ENCODE measurements at places on chromosomes 16 and 17. TPM values are rescaled to one million over a fixed set of nuclear protein-coding genes. Genes with fewer than 3 reads are reported as not detected.

The CACNA1G gene
- 0.07 TPM for polyA plus RNA-seq

The KCNJ2 gene
- polyA plus RNA-seq: 0.01 TPM

The PABPN1L gene
- polyA plus RNA-seq: not detected

The RNF40 gene
- 59.7 TPM for polyA plus RNA-seq

The SEPHS2 gene
- 23.8 TPM for polyA plus RNA-seq

The SHBG gene
- polyA plus RNA-seq: 0.32 TPM

The KRTAP17-1 gene
- polyA plus RNA-seq: not detected

The FGF11 gene
- polyA plus RNA-seq: 13.4 TPM

The CALB2 gene
- polyA plus RNA-seq: not detected

- DNase-seq: no peak
Observed at GRCh38 chr16:56967733-56968132, 6.0 kb downstream of the CETP start.

DNA sequence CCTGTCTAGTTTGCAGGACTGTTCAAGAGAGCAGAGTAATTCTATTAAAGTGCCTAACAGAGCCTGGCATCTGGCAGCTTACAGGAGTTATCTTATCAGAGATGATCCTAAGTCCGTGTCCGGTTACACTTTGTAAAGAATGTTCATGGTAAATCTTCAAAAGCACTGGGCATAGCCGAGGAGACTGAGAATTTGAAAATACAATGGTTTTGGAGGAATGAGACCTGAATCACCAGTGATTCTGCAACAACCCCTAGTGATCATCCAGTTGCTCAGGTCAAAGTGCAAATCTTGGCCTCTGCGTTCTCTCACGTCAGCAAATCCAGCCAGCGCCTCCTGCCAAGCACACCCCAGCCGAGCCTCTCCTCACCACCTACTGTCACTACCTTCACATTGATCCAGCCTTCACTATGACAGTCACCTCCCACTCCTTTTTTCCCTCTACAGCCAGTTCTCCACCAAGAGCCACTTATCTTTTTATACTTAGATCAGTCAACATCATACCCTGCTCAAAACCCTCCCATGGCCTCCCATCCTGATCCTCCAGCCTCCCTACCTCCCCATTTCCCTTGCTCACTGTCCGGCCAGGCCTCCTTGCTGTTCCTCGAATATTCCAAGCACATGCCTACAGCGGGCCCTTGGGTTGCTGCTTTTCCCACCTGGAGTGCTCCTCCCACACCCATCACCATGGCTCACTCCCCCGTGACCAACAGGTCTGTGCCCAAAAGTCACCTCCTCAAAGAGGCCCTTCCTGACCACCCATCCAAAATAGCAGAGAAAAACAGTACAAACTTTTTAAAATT, 57.4 kb upstream of the ERN1 start:
- DNase-seq: no peak

DNA sequence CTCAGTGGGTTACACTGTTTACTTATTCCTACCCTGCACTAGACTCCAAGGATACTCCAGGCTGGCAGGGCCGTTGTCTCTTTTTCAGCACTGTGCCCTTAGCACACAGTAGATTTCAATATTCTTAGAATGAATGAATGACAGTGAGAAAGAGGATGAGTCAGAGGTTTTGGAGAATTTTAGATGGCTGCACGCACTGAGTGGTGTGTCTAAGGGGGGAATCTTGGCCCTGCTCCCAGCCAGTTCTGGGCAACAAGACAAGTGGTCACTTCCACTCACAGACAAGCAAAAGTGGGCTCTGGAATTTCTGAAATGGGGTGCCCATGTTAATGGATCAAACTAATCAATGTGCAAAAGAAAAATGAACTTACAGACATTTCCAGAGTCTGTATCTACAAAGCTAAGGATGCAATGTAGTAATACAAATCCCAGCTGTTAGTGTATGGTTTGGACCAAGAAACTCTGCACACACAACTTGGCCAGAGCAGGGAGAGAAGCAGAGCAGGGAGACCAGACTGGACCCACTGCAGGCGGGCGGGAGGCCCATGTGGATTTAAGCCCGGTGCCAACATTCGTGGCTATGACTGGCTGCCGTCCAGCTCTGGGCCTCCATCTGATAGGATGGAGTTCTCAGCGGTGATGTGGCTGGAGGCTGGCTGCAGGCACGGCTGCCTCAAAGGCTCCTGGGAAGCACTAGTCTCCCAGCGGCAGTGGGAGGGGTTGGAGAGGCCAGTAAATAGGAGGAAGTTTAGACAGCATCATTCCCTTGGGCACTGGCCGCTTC, 95.6 kb upstream of the CDYL2 start:
- DNase-seq: no peak

- DNase-seq: no peak
Observed at GRCh38 chr17:40900809-40901356, 15.8 kb upstream of the KRT20 start.

DNA sequence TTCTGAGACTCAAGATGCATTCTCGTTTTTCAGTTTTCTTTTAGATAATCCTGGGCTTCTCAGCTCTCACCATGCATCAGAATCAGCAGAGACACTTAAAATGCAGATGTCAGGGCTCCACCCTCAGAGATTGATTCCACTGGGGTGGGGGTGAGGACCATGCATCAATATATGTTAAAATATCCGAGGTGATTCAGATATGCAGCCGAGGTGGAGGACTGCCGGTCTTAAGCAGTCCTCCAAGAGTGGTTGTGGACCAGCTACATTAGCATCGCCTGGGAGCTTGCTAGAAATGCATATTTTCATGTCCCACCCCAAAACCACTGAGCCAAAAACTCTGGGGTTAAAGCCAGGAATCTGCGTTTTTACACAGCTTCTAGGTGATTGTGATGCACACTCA, 501.3 kb downstream of the CDH13 start:
- no peak for DNase-seq

DNA sequence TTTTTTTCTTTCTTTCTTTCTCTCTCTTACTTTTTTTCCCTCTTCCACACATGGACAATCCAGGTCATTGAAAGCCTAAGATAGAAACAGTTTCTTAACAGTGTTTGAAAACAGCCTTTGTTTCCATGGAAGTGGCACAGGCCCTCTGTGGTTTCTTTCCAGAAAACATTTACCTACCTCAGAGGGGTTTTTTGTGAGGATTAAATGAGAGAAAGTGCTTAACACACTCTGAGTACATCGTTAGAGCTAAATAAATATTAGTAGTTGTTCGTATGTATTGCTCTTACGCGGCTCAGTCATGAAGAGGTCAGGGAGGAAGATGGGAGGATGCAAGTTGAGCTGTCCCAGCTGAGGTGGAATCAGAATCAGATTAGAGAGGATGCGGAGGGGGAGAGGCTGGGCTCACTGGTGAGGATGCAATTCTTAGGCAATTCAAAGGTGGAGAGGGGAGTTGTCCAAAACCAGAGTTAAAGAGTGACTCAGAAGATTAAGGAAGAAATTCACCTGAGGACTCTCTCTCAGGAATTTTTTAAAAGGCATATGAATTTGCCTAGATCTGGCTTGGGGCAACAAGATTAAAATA, 345.4 kb downstream of the PMP22 start:
- peak; percentile 19 for DNase-seq

DNA sequence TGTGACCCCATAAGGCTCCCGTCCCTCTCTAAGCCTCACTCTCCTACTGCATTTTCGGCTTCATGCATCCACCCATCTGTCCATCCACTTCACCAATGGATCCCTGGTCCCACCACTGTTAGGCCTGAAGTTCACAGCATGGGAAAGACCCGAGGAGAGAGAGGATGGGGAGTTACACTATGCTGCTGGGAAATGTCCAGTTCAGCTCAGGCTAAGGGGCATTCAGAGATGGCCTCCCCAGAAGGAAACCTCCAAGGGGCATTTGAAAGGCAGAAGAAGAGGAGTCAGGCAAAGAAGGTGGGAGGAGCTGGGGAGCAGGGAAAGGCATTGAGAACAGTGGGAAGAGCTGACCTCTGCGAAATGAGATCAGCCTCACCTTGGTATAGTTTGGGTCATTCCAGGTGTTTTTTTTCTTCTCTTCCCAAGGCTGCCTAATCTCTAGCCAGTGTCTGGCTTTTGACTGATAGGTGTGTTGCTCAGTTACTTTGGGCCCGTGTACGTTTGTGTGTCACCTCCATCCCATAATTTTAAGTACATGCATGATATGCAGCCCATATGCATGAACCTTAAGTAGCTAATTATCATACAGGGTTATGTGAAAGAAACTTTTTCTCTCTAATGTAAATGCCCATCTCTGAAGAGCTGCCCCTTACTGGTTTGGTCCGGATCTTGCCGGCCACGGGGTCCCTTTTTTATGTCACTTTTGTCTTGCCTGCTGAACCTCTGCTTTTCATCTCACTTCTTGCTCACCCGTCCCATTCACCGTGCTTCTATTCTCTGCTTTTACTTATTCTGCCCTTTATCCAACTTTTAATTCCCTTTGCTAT, 11.6 kb upstream of the DRC7 start:
- no peak for DNase-seq

GRCh38 chr17:35991075-35991474, 4.5 kb upstream of the CCL14 start:
- no peak for DNase-seq

GRCh38 chr17:45435481-45435880, 2.8 kb upstream of the ARHGAP27 start:
- no peak for DNase-seq

- DNase-seq: no peak
Observed at GRCh38 chr16:79550373-79550772, 50.2 kb downstream of the MAF start.

DNA sequence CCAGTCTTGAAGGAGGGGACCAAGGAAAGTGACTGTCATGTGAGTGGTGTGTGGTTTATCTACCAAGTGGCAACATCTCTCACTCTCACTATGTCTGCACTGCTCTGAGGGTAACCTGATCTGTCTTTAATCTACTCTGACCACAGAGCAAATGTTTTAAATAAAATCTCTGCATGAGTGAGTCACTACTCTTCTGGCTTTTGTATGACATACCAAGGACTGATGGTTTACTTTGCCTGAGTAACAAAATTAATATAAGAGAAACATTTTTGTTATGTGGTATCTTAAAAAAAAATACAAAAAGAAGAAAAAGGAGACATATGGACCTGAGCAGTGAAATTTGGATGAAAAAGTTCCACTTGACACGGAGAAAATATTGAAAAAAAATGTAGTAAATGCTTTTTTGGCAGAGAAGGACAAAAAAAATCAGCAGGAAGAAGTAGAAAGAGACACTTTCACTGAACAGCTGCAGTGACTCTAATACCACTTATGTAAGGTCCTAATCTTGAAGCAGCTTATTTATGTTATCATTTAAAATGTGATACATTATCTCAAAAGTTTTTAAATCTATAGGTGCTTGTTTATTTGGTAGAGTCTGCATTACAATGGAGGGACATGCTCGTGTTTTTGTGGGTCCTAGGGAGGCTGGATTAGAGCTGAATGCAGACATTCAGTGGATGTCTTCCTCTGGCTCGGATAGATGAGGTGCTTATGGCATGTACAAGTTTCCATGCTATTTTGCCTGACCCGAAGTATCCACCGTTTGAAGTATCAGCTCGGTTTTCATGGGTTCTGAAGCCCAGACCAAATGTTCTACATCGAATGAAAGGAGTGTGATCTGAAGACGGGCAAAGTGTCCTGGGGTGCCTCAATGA, 240.7 kb downstream of the MAP2K6 start:
- peak; percentile 63 for DNase-seq

GRCh38 chr17:74235911-74236371, 22.6 kb downstream of the TTYH2 start:
- no peak for DNase-seq

GRCh38 chr17:62611292-62611691, 16.2 kb upstream of the MRC2 start:
- DNase-seq: no peak

GRCh38 chr17:2309338-2310154, 5.8 kb downstream of the SRR start:
- no peak for DNase-seq

GRCh38 chr16:84817206-84817605, 2.6 kb upstream of the CRISPLD2 start:
- DNase-seq: no peak

GRCh38 chr16:10250137-10250828, 68.1 kb upstream of the GRIN2A start:
- DNase-seq: no peak

- DNase-seq: peak; percentile 85
Observed at GRCh38 chr17:41098481-41098880, 539 bp upstream of the KRTAP4-8 start.

GRCh38 chr16:6096931-6097670, 999.5 kb upstream of the EEF2KMT start:
- DNase-seq: no peak

DNA sequence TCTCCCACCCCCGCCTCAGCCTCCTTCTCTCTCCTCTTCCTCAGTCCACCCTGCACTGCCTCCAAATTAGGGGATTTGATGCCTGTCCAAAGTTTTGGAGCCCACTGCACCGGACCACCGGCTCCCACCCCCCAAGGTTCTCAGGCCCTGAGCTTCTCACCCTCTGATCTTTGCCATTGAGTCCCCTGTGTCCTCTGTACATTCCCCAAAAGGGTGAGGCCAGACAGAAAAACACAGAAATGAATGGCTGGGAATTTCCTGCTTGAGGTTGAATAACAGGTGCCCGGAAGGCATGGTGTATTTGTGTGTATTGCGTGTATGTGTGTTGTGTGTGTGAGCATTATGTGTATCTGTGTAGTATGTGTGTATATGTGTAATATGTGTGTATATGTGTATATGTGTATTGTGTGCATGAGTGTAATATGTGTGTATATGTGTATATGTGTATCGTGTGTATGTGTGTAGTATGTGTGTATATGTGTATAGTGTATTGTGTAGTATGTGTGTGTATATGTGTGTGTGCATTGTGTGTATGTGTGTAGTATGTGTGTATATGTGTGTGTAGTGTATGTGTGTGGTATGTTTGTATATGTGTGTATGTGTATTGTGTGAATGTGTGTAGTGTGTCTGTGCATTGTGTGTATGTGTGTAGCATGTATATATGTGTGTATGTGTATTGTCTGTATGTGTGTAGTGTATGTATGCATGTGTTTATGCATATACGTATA, 16.0 kb upstream of the CCL17 start:
- no peak for DNase-seq

- DNase-seq: no peak
Observed at GRCh38 chr17:28906276-28906675, 3.4 kb upstream of the DHRS13 start.

GRCh38 chr16:53045341-53046220, 7.1 kb downstream of the CHD9NB start:
- DNase-seq: no peak

DNA sequence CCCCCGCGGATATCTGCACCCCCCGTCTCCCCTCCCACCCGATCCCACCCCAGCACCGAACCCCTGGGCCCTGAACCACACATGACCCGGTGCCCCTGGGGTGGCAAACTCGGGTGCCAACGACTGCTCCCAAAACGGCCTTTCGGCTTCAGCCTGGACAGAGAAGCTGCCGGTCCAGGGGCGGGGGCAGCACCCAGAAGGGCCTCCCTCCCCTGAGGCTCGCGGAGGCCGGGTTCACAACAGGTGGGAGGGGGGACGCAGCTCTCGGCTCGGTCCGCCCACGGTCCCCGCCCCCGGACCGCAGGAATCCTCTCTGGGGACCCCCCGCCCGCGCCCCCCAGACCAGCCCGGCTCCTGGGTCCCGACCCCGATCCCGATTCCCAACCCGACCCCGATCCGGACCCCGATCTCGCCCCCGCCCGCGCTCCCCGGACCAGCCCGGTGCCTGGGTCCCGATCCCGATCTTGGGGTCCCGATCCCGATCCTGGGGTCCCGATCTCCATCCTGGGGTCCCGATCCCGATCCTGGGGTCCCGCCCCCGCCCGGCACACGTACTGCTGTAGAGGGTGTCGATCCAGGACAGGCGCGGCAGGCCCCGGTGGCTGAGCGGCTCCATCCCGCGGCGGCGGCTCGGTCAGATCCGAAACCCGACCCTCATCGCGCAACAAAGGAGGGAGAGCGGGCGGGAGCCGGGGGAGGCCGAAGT, 516 bp downstream of the ABR start:
- DNase-seq: no peak

GRCh38 chr17:21149621-21150020, 22.9 kb downstream of the DHRS7B start:
- no peak for DNase-seq

Data from foreskin keratinocyte (primary cell).